Cortex of kidney (tissue), 1 donor: ENCODE measurements at places on chromosomes 13 and 19.

GRCh38 chr13:60397704-60398378, 821 bp downstream of the TDRD3 start:
- no peak for DNase-seq

DNA sequence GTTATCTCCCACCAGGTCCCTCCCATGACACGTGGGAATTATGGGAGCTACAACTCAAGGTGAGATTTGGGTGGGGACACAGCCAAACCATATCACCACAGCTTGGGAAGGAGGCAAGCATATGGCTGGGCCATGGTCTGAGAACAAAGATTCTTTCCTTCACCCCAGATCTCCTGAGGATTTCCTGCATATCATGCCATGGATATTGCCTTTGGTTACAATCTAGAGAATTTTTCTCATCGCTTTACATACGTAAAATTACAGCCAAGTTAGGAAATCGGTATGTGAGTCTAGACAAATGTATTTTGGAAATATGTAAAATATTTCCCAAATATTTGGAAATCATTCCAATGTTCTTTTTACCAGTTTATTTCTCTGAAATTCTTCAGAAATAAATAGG, 398.3 kb downstream of the RFC3 start:
- no peak for DNase-seq

- DNase-seq: no peak
Observed at GRCh38 chr19:46903458-46903857, 42.7 kb downstream of the ARHGAP35 start.

DNA sequence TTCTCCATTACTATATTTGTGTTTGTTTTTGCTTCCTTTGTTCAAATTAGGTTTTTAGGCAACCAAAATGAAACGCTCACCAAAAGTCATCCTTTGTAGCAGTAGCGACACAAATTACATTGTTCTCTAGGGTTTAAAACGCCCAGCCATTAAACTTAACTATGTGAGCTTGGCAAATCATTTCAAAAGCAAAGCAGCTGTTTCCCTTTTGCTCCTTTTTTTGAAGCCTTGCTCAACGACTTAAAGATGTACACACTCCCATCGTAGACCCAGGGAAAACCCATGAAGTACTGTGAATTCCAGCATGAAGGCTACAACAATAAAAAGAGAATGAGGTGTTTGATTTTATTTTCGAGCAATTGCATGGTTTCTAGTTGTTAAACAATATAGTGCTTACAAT, 106.7 kb downstream of the RAP2A start:
- no peak for DNase-seq

DNA sequence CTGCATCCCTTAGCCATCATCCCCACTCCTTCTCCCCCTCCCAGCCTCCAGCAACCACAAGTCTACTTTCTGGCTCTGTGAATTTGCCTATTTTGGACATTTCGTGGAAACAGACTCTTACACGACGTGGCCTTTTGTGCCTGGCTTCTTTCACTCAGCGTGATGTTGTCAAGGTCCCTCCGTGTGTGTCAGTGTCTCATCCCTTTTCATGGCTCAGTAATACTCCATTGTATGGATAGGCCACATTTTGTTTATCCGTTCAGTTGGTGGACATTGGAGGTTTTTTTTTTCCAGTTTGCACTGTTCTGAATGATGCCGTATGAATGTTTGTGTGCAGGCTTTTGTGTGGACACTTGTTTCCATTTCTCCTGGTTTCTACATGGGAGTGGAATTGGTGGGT, 38.0 kb downstream of the BICRA start:
- no peak for DNase-seq

GRCh38 chr13:67143544-67144115, 86.5 kb downstream of the PCDH9 start:
- no peak for DNase-seq

GRCh38 chr19:6185835-6186834, 50.7 kb downstream of the ACSBG2 start:
- no peak for DNase-seq

- DNase-seq: no peak
Observed at GRCh38 chr13:52851137-52851962, 2.9 kb upstream of the PCDH8 start.

GRCh38 chr13:53907891-53908290, 879.3 kb downstream of the OLFM4 start:
- DNase-seq: no peak

DNA sequence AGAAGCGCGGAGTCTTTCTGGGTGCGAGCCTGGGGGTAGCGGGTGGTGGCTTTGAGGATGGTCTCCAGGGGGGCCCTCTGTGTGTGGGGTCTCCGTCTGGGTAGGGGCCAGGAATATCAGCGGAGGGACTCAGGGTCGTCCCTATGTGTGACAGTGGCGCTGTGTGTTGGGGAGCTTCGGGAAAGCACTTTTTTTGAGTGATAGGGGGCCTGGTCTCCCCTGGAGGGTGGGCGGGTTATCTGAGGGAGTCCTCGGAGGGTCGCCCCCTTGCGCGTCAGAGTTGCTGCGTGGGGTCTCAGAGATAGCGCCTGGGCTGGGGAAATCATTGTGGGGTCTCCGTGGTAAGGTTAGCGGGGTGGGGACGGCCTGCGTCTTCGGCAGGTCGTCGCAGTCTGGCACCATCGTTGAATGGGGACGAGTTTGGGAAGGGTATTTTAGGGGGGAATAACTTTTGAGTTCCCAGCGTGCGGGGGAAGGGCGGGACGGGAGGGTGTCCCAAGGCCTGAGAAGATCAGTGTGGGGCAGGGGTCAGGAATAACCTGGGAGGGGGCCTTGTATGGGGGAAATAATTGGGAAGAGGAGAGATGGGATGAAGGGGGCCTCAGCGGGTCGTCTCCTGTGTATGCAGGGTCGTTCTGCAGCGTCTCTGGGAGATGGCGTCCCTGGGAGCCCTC, 857 bp downstream of the IER2 start:
- no peak for DNase-seq

DNA sequence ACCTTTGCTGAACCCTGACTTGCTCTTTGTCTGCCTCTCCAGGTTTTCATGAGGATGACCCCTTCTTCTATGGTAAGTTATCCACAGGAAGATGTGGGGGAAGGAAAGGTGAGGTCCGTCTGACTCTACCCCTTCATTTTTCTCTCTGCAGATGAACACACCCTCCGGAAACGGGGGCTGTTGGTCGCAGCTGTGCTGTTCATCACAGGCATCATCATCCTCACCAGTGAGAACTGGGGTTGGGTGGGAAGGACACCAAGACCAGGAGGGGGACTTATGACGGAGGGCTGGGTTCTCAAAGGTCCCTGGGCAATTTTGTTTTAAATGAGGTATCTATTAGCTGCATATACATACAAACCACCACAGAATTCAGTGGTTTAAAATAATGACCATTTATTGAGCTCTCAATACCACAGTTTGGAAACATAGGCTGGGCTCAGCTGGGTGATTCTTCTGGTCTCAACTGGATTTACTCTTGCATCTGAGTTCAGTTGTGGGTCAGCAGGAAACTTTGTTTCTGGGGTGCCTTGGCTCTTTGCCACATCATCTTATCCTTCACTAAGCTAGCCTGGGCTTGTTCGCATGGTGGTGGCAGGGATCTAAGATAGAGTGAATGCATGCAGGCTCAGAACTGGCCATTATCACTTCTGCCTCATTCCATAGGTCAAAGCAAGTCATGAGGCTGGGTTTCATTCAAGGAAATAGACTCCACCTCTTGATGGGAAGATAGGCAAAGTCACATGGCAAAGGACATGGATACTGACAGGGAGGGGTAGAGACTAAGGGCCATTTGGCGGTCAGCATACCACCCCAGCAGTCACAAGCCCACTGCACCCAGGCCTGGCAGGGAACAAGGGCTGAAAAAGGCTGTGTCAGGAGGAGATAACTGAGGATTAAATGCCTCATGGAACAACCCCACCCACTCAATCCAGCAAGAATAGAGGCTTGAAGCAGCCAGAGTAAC, 11.8 kb downstream of the FXYD5 start:
- DNase-seq: no peak

DNA sequence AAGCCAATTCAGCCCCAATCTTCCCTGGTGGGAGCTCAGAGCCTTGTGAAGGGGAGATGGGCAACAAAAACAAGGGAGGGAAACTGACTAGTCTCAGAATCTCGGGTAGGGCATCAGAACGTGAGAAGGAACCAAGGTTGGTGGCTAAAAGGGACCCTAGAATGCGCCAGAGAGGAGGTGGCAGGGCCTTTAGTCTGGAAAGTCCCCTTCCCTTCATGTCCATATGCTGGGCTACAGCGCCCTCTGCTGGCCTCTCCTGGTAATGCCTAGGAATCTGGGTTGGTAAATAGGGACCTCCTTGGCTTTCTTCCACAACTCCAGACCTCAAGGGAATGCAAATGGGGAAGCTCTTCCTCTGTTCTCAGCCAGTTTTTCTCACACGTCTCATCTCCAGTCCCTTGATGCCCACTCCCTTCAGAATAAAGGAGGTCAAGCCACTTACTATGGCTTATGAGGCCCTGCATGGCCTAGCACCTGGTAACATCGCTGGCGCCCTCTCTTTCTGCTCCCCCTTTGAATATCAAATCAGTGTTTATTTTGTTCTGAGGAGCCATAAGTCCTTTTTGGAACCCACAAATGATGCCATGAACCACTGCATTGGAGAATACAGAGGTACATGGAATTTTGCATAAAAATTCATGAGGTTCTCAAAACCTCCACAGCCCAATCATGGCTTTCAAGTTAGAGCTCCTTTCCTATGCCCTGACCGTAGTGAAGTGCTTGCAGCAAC, 1.4 kb upstream of the CCDC97 start:
- DNase-seq: no peak

- DNase-seq: no peak
Observed at GRCh38 chr19:15289673-15290072, 42.7 kb downstream of the BRD4 start.

DNA sequence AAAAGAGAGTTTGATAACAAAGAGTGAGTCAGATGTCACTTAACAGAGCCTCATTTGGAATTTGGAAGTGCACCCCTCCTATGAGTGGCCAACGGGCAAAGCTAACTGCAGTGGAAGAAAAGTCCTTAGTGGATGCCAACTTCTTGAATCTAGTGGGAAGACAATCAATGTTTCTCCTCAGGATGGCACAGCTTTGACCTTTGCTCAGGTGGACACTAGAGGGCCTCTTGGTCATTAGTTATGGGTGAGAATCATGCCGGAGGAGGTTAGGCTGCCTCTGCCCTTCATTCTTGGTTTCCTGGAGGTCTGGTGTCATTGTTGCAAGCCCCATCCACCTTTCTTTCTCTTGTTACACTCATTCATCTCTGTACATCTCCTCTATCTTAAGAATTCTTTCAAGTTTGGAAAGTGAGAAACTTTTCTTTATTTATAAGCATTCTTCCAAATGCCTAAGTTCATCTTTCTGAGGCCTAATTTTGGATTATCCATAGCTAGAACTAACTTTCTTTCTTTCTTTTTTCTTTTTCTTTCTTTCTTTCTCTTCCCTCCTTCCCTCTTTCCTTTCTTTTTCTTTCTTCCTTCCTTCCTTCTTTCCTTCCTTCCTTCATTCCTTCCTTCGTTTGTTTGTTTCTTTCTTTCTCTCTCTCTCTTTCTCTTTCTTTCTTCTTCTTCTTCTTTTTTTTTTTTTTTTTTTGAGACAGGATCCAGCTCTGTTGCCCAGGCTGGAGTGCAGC, 327.2 kb upstream of the TSHZ3 start:
- no peak for DNase-seq

DNA sequence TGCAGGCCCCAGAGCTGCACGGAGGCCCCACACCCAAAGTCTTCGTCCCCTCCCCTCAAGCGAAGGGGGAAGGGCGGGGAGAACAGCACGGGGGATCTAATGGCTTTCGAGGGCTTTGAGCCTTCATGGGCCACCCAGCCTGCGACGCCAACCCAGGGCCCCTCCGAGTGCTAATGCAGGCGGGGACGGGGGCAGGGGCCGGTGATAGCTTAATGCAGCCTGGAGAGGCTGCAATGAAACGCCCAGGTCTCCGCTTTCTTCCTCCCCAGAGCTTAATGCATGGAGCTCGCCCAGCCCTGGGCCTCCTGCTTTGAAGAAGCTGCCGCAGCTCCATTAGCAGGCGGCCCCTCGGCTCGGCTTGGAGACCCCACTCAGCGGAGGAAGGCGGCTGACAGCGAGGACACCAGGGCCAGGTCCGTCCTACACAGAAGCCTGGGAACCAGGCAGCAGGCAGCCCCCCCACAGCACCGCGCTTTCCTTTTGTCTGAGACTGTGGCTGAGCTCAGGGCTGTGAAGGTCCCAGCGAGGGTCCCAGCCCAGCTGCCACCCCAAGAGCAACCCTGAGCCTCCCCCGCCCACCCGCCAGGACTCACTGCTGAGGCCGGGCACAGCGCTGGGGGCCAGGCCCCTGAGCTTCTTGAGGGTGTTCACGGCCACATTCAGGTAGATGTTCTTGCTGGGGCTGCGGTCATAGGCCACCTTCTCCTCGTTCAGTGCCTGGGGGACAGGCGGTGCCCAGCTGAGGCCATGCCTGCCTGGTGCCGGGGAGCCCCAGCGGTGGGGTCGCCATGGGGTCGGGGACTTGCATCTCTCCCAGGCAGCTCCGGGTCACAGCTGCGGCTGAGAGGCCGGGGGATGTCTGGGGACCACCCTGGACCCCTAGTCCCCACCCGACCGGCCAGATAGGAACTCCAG, 7.5 kb upstream of the ATP8B3 start:
- DNase-seq: no peak

- DNase-seq: no peak
Observed at GRCh38 chr13:36259361-36260137, 38.1 kb downstream of the CCDC169 start.
